A172 (cell line): ENCODE measurements at places on chromosomes 1 and 21.

DNA sequence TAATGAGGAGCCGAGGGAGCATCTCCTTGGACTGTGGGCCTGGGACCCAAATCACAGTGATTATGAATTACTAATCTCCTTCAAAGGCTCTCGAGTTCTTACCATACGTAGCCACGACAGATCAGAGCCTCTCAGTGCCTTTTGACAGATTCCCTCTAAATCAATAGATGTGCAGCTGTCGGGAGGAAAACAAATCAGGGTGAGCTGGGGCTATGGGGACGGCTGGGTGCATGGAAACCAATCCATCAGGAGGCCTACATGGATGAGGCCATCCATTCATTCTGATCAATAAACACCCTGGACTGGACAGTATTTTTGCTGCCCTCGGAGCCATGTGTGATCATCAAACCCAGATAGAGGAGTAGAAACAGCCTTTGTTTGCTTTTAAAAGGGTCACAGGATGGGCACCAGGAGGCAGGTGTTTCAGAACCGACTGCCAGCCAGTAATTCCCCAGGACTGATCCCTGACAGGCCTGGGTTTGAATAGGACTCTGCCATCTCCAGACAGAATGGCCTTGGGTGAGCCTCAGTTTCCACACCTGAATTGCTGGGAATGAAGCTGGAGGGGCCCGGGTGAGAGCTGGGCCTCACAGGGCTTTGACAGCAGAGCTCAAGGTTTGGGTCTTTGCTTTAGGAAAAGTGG lies 532.8 kb downstream of the MATN1 start:
- DNase-seq, result no peak

DNA sequence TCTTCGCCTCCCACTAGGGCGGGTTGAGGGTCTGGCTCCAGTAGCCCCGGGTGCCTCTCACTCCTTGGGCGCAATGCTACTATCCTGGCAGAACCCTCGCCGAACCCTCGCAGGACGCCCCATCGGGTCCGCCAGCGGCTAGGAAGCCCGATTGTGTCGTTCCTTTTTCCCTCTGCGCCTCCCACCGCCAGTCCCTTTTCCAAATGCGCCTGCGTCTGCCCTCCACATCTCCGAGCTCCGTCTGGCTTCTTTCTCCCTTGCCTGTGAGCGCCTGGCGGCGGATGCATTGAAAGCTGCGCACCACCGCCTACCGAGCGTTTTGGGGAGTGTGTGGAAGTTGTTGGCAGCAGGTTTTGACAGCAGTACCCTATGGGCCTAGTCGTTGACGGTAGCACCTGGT lies 1.0 kb upstream of the DIRAS3 start:
- DNase-seq, result peak; percentile 18

- no peak for DNase-seq
Measured at GRCh38 chr1:227174164-227174563, 144.1 kb downstream of the CDC42BPA start.

DNA sequence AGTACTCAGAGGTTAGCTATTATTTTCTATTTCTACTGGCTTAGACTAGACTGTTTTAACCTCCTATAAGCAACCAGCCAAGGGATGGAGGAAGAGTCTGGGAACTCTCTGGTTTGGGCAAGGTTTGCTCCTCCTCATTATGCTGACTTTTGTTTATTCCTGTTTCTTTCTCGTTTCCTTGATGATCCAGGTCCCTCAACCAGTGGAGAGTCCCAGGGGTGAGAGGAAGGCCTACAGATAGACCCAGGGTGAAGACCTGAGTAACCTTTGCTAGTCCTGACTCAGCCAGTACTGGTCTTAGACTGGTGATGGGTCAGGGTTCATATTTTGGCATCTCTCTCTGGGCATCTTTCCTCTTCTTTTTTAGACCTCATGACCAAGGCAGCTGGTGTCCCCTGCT lies 5.4 kb downstream of the TUFT1 start:
- DNase-seq, result peak; percentile 55

DNA sequence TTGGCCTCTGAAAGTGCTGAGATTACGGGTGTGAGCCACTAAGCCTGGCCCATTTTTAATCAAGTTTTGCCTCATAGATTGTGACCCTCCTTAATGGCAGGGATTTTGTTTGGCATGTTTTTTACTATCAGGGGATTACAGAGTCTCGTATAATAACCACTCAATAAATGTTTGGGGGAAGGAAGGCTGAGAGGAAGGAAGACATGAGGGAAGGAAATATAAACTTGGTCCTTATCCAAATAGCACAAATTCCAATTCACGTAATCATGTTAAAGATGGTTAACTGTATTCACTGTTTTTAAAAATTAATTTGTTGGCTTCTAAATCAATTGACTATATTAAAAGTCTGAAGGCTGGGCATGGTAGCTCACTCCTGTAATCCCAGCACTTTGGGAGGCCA lies 30.9 kb upstream of the SERTAD4 start:
- DNase-seq, result peak; percentile 53

- DNase-seq, result no peak
Measured at GRCh38 chr1:63051356-63051755, 267.4 kb downstream of the ATG4C start.

DNA sequence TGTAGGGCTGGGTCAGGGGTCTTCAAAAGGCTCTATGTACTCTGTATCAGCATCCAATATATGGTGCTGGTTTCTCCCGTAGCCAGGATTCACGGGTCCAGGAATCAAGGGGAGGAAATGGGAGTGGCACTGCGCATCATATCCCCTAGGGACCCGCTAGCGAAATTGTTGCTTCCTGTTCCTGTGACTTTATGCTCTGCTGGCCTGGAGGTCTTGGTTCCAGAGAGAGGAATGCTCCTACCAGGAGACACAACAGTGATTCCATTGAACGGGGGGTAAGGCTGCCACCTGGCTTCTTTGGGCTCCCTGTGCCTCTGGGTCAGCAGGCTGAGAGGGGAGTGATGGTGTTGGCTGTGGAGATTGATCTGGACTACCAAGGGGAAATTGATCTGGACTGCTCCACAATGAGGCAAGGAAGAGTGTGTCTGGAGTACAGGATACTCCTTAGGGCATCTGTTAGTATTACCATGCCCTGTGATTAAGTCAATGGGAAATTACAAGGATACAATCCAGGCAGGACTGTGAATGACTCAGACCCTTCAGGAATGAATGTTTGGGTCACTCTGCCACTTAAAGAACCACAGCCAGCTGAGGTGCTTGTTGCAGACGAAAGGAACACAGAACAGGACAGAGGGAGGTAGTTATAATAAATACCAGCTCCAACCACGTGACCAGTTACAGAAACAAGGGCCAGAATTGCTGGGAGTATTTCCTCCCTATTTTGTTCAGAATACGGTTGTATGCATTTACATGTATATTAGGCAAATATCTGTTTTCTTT lies 10.2 kb downstream of the SPSB1 start:
- DNase-seq, result peak; percentile 92

DNA sequence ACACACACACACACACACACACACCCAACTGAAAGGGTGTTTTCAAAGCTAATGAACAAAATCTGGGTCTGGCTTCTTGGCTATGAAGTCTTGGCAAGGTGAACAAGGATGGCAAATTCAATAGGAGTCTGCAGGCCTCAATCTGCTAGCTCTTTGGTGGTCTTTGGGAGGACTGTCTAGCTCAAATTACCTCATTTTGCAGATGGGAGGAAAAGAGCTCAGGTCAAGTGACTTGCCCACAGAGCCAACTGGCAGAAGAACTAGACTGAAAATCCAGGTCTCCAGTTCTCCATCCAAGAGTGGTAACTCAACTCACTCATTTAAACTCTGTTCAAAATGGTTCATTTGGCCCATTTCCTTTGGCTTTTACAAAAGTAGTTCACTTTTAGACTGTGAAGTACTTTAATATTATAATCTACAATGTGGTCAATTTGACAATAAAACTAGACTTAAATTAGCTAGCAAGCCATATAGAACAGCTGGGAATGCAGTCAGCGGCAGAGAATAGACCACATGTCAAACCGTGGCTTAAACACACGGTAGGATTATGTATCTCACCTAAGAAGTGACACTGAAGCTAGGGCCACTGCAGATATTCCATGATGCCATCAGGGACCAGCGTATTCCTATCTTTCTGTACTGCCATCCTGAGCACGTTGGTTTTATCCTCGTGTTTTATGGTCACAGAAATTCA lies 112.9 kb downstream of the APP start:
- no peak for DNase-seq

- no peak for DNase-seq
Measured at GRCh38 chr1:119743308-119743707, 25.4 kb downstream of the HMGCS2 start.

GRCh38 chr1:117059334-117059677 lies 820 bp upstream of the TTF2 start:
- DNase-seq, result peak; percentile 43

GRCh38 chr1:89460325-89460724 lies 64.3 kb upstream of the LRRC8B start:
- no peak for DNase-seq
